ENCODE measurements at places on chromosomes 16 and 17.

GRCh38 chr16:20696618-20697017 is 862 bp downstream of the ACSM1 start:
- no peak for DNase-seq

- DNase-seq, result no peak
These were observed 18.2 kb upstream of the MEOX1 start for GRCh38 chr17:43679911-43680310.

DNA sequence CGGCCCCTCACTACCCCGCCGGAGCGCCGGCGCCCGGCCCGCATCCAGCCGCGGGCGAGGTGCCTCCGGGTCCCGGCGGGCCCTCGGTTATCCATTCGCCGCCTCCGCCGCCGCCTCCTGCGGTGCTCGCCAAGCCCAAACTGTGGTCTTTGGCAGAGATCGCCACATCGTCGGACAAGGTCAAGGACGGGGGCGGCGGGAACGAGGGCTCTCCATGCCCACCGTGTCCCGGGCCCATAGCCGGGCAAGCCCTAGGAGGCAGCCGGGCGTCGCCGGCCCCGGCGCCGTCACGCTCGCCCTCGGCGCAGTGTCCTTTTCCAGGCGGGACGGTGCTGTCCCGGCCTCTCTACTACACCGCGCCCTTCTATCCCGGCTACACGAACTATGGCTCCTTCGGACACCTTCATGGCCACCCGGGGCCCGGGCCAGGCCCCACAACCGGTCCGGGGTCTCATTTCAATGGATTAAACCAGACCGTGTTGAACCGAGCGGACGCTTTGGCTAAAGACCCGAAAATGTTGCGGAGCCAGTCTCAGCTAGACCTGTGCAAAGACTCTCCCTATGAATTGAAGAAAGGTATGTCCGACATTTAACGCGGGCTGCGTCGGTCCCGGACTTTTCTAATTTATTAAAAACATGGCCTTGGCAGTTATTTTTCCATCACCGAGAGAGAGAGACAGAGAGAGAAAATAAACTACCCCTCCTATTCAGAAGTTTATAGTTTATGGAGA is 2.8 kb downstream of the IRX5 start:
- no peak for DNase-seq

DNA sequence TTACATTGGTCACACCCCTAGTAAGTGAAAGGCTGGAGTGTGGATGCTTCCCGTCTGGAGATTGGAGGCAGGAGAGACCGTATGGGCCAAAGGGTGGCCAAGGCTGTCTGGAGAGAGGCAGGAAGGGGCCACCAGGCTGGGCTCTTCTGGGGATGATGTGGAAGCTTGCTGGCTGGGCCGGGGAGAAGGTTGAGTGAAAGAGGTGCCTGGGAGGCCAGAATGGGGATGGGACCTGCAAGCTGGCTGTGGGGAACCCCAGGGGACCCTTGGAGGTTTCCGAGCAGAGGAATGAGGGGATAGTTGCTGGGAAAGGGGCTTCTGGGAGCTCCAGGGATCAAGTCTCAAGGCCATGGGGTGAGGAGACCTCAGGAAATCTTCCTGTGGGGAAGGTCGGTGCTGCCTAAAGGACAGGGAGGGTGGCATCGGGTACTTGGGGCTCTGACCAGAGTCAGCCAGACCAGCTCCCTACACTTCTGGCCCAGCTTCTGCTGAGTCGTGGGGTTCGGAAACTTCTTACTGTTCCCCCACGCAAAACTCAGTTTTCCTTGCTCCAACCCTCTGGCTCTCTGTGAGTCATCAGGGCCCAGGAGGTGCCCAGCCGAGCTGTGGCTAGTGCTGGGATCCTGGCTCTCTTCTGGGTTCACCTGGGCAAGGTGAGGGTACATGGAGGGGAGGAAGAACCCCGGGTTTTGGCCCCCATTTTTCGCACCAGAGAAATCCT is 3.1 kb downstream of the MRC2 start:
- no peak for DNase-seq

DNA sequence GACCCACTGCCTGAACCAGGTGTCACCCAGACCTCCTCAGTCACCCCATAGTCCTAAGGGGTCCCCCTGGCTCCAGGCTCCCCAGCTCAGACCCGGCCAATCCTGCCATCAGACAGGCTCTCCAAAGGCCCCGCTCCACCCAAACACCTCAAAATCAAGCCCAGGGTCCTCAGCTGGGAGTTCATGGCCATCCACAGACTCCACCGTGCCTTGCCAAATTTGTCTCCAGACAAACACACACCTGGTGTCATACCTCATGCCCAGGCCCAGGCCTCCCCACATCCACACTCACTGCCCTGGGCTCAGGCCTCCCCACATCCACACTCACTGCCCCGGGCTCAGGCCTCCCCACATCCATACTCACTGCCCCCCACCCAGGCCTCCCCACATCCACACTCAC is 12.5 kb downstream of the RPH3AL start:
- no peak for DNase-seq

GRCh38 chr16:68612996-68613395 is 32.1 kb upstream of the CDH3 start:
- DNase-seq, result no peak

DNA sequence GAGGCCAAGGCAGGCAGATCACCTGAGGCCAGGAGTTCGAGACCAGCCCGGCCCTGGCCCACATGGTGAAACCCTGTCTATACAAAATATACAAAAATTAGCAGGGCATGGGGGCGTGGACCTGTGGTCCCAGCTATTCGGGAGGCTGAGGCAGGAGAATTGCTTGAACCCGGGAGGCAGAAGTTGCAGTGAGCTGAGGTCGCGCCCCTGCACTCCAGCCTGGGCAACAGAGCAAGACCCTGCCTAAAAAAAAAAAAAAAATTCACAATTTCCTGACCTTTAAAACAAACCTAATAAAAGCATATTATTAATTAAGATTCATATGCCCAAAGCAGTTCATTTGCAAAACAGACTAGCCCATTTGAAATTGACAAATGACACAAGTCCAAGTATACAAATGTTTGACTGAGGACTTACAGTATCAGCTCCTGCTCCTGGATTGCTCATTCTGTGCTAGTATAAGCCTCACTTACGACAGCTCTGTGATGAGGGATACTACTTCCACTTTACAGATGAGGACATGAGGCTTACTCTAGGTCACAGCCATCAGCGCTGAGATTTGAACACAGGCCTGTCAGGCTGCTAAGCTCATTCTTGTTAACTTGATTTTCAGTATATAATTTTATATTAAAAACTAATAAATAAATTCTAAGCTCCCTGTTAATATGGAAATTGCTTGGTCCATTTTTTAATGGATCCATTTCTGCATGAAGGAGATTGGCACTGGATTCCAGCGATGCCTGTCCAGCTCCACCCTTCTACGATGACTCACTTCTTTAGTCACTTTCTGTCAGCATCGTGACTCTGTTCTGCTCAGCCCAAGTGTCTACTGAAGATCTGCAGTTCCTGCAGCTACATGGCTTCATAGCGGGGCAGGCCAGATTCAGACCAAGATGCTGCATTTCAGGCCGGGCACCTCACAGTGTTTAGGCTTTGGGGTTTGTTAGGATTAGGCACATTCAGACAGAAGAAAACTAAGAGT is 88.2 kb downstream of the WDR59 start:
- no peak for DNase-seq

- DNase-seq, result no peak
These were observed 401 bp downstream of the ARL16 start for GRCh38 chr17:81683208-81683583.

DNA sequence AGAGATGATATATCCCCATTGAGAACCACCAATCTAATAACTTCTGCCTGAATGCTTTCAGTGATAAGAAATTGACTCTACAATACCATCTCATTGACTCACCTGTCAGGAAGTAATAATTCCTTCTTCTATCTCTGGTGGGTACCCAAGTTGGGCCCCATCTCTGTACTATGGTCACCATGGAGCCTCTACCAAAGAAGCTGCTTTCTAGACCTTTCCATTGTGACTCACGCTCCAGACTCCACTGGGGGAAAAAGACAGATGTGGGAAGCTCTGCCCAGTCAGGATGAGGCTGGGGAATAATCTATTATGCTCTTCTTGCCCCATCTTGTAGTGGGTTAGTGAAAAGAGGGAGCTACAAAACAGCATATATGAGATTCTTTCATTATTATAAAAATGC is 100.4 kb downstream of the COPRS start:
- DNase-seq, result no peak

- DNase-seq, result no peak
These were observed 986 bp downstream of the FA2H start for GRCh38 chr16:74773446-74774222.

DNA sequence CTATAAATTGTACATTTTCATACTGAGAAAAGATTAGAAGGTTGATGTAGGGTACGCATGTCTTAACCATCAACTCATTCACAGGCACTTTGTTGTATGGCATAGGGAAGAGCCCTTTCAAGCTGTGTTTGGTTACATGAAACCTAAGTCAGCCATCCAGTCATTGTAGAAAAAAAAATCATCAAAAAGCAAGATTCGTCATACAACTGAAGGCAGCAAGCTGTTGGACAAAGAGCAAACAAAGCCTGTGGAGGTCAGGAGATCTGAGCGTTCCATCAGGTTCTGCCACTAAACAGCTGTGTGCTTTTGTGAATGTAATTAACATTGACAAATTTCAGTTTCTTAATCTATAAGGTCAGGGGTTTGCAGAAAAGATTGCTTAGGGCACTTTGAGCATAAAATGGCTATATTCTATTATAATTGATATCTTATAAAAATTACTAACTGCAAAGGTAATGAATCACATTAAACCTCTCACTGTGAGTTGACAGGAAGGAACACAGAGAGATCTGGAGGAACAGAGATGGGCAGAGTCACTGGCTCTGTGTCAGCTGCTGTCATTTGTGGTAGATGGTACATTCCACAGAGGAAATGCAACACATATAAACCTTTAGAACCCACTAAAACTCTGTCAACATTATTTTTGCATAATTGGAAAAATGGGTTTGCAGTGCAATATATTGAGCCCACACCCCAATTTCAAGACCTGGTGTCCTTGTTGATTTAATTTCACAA is 66.3 kb upstream of the MYOCD start:
- no peak for DNase-seq

DNA sequence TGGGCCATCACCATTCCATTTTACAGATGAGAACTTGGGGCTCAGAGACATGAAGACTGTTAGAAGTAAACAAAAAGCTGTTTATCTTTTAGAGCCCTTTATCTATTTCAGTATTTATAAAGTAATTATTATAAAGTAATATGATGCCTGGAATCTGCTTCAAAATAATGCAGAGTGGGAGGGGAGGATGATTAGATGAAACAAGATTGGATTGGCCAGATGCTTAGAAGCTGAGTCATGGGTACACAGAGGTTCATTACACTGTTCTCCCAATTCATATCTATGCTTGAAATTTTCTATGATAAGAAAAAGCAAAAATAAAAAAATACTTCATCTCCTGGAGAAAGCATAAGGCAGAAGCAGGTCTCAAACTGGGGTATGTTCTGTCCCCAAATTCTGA is 29.4 kb downstream of the TOM1L2 start:
- DNase-seq, result no peak

DNA sequence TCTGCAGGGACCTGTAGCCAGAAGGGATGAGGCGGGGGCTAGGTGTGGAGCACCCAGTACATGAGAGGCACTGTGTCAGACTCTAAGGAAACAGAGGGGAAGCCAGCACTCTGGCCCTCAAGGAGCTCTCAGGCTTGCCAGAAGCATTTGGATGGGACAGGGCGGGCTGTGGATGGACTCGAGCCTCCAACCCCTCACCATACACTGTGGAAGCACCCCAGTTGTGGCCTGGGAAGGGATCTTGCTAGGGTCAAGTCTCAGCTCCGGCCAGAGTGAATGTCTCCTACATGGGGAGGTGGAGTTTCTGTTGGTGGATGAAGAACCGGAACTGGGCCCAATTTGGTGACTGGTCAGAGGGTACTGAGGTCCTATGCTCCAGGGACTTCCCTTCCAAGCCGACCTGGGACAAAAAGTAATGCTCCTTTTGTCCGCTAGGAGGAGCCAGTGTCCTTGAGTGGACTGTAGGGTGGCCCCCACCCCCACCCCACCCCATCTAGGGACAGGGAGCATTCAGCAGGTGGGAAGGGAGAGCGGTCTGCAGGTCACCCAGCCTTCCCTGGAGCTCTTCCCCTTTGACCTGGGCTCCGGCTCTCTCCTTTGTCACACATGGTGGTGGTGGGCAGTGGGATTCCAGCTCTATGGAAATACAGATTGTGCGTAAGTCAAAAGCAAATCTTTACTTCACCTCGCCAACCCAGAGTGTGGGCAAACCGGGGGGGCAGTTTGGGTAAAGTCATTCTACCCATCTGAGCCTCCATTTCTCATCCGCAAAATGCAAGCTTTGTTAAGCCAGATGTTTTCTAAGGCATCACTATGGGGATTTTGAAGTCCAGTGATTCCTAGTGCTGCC is 20.4 kb upstream of the PHB1 start:
- peak; percentile 36 for DNase-seq

Data from anterior cingulate cortex (tissue), 58 donors.